Osteoblast (primary cell): ENCODE measurements at places on chromosomes 6 and 20. TPM values are rescaled to one million over a fixed set of nuclear protein-coding genes. Genes with fewer than 3 reads are reported as not detected.
A peak's percentile ranks its signal among the peaks of the same experiment; 100 is the strongest.

The ATP6V1G2 gene
- total RNA-seq, result 2.2 and 2.9 TPM in 2 replicates

The MUCL3 gene
- total RNA-seq, result not detected in 2 replicates

The LTB gene
- total RNA-seq, result 0.29 TPM in 1 of 2 replicates, not detected in the other

The LY6G6C gene
- total RNA-seq, result not detected in 2 replicates

The FAM50B gene
- 7.1 and 8.0 TPM in 2 replicates for total RNA-seq

The SLC17A3 gene
- total RNA-seq, result not detected in 2 replicates

The DUSP15 gene
- total RNA-seq, result 1.2 and 1.4 TPM in 2 replicates

The EYA2 gene
- total RNA-seq, result 17.7 and 19.2 TPM in 2 replicates

The HRH3 gene
- total RNA-seq, result not detected in 2 replicates

- DNase-seq, result no peak
These were observed 67.9 kb downstream of the GCLC start for GRCh38 chr6:53476964-53477363.

- no peak for DNase-seq
These were observed 367.3 kb upstream of the EPHA7 start for GRCh38 chr6:93786474-93787330.

GRCh38 chr20:46661659-46662058, 10.4 kb upstream of the SLC13A3 start:
- no peak for DNase-seq

- peak; percentile 85 for DNase-seq
These were observed 59.2 kb upstream of the FNDC1 start for GRCh38 chr6:159110013-159110412.

DNA sequence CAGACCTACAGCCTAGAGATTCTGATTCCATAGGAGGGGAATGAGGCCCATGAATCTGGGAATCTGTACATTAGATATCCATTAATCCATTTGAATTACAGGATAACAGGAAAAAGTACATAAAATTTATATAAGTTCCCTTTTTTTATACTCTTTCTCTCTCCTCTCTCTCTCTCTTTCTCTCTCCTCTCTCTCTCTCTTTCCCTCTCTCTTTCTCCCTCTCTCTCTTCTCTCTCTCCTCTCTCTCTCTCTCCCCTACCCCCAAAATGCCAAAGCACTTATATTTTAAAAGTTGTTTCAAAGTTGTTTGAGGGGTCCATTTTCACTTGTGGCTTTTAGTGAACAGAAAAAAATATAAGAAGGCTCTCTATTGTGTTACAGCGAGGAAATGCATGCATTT, 15.1 kb downstream of the TSHZ2 start:
- no peak for DNase-seq

DNA sequence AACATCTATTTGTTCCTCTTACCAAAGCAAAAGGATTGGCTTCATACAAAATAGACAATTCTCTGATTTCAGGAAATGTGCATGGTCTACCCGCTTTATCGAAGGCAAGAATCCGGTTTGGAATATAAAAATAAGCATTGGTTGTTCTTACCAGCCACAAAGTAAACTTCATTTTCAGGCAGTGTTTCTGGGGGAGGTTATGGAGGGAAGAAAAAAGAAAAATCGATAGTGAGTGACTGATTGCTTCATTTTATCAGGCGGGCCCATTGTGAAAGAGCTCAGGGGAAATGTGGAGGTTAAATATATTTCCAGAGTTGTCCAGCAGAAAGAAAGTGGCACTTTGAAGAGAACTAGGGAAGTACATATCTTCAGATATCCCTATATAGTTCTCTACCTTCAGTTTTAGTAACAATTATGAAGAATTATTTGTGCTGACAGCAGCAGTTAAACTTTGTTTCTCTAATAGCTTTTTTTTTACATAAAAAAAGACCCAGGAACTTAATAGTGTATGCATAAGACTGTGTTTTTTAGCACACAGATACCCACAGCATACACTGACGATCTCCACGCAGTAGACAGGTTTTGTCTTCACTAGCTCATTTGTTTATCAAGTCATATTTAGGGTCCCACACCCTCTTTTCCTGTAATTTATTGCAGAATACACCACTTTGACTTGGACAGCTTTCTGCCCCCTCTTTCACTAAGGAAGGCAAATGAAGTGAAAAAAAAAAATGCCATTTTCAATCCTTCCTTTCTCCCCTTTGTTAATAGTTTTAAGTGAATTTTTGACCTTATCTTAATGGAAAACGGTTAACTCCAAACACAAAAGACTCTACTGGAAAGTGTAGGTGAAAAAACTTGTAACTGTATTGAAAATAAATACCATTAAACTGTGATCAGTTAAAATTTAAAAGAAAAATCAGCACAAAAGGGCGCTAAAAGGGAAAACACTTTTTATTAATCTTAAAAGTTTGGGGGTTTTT, 2.9 kb downstream of the POU3F2 start:
- DNase-seq, result peak; percentile 47

DNA sequence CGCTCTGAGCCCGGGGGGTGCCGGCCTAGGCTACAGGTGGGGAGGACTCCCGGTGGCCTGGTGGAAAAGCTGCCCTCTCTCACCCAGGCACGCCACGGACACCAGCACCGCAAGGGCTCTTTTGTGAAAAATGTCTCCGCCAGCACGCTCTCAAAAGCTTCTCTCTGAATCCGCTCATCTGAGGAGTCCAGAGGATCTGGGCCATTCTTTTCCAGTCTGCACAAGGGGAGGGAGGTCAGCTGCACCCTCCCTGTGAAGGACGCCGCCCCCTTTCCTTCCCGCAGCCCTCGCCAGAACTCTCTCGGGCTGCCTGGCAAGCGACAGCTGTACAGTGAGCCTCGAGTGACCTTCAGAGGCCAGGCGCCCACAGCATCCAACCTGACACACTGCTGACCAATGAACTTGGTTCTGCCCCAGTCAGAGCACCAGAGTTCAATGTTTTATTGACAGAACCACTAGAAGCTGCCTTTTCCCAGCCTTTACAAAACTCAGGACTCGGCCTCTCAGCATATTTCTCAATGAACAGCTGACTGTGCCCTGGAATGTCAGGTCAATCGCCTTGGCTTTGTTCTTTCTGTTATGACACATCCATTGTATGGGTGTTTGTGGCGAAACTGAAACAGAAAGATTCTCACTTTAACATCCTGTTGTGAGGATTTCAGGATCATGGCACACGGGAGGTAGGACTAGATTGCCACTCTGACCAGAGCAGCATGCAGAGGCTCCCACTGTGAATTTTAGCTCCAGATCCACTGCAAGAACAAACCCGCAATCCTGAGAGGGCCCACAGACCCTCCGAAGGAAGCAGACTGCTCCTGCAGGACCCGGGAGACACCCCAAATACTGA, 26.7 kb downstream of the SERPINB9 start:
- peak; percentile 98 for DNase-seq

- no peak for DNase-seq
These were observed 71.1 kb upstream of the FOXQ1 start for GRCh38 chr6:1240766-1241318.

DNA sequence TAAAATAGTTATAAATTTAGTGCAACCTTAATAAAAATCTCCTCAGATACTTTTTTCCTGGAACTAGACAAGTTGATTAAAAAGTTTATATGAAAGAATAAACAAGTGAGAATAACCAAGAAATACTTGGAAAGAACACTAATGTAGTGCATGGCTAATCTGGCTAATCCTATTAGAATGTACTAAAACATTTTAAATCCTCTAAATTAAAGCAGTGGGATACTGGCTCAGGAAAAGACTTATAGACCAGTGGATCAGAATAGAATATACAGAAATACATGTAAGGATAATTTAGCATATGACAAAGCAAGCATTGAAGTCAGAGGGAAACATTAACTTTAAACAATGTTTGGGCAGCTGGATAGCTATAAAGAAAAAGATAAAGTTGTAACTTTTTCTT, 41.1 kb upstream of the ERVFRD-1 start:
- no peak for DNase-seq

DNA sequence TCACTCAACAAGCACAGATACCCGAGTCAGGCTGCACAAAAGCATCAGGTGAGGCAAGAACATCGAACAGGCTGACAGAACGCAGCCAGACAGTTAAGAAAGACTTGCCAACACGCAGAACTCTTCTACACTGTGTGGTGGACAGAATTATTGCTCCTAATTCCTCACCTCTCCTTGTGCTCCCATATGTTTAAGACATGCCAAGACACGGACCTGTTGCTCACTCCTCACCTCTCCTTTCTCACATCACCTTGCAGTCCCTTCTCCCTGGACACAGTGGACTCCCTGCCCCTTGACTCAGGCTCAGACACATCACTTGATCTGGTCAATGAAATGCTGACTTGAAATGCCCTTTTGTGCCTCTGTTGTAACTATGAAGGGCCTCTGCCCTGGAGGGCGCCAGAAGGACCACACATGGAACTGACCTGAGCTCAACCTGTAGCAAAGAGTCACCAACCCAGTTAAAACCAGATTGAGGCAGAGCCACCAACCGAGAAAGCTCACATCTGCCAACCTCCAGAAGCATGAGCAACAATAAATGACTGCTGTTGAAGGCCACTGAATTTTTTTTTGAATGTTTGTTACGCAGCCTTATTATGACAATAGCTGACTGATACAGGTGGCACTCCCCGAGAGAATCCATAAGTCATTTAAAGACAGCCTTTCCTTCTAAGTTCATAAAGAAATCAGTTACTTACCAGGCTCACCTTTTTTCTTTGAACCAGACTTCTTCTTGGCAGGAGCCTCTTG, 24.0 kb downstream of the RRBP1 start:
- DNase-seq, result peak; percentile 65

DNA sequence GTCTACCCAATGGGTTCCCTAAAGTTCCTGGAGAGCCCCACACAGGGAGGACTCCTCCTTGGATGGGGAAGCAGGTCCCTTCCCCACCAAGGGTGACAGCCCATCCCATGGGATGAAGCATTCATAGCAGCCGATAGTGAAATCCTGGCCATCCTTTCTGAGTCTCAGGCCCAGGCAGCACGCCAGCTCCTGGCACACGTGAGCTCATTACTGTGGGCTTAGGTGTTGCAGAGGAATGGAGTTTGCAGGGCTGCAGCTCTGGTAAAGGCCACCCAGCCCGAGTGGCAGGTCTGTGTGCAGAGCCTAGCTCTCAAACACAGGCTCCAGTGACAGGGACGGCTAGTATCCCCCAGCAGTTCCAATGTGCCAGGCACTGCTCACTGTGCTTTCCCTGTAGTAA, 31.0 kb downstream of the SIRPA start:
- no peak for DNase-seq

- DNase-seq, result peak; percentile 58
These were observed 8.0 kb downstream of the PXDC1 start for GRCh38 chr6:3743541-3743940.

- DNase-seq, result no peak
These were observed 9.4 kb downstream of the HM13 start for GRCh38 chr20:31523361-31524283.

GRCh38 chr6:84645563-84646266, 118.7 kb downstream of the TBX18 start:
- no peak for DNase-seq

DNA sequence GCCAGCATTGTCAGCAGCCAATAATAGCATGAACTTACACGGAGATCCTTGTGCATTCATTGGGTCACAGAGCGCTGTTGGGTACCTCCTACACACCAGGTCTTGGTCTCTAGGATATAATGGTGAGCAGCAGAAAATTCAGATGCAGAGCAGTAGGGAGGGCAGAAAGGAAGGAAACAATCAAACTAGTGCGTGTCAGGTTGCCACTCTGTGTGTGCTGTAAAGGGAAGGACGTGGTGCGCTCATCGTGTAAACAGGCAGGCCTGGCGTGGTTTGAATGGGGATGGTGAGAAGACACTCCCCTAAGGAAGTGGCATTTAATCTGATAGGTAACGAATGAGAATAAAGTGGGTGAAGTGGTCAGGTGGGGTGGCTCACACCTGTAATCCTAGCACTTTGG, 336.4 kb downstream of the CDH26 start:
- DNase-seq, result no peak

- DNase-seq, result no peak
These were observed 82.2 kb downstream of the MAN1A1 start for GRCh38 chr6:119267126-119267905.

- no peak for DNase-seq
These were observed 5.1 kb downstream of the IGF2R start for GRCh38 chr6:159973951-159974350.

DNA sequence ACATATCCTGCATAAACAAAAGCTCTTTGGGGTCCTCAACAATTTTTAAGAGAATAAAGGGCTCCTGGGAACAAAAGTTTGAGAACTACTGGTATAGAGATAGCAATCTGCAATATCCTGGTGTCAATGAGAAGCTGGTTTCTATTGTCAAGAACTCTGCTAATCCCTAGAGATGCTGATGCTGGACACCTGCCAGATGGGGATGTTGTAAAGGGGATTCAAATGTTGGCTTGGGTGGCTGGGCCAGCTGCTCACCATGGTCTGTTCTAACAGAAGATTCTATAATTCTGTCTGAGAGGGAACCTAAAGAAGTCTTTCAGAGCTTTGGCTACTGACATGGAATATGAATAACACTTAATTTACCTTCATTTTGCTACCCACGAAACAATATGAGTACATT, 137.8 kb downstream of the BTBD9 start:
- no peak for DNase-seq

DNA sequence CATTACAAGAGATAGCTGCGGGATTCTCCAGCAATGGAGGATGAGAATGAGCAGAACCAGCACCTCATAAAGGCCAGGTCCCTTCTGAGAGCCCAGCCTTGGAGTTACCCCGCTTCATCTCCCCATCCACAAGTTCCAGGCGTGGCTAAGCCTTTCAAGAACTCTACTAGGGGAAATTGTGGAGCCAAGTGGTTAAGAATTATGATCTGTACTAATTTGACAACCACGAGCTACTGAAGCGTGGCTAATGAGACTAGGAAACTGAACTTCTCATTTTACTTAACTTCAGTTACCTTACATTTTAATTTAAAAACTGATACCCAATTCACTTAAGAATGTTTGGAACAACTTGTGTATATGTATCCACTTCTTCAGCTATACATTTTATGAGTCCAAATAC, 401.0 kb downstream of the PTPRT start:
- no peak for DNase-seq

DNA sequence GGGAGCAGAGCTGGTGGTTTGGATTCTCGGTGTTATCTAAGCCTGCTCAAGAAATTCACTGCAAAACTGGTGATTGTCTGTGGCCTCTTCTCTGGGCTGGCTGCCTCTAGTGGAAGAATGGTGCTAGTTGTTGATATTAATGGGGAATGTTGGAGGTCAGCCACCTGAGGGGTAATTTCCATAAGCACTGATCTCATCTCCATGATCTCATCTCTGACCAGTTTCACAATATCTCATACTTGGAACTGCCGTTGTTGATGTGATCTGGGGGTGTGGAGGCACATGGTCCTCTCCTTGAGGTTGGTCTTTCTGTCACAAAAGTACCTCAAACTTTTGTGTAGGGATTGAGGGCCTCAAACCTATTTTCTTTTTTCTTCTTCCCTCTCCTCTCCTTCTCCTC, 102.6 kb downstream of the CD109 start:
- peak; percentile 65 for DNase-seq

DNA sequence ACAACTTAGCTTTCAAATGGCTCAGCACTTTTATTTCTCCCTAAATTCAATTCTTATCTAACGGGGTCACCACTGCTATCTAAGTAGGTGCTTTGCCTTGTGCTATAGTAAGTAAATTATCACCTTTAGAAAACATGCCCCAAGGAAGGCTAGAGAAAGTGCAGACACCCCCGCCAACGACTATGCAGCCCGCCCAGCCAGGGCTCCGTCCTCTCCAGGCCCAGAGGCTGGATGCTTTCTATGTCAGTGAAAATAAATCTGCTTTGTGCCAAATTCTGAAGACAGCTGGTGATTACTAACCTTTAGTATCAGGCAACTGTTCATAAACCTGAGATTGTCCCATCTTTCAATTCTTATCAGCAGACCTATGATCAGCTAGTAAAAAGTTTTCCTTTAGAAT, 14.3 kb downstream of the KIAA0319 start:
- DNase-seq, result no peak
